Activated CD4-positive, alpha-beta T cell treated with anti-CD3 and anti-CD28 coated beads, Interleukin-2, amount 10 ng/mL, durations not matched to agents 7 days and 5 days (primary cell): ENCODE measurements at places on chromosomes 7 and 10.
A peak's percentile ranks its signal among the peaks of the same experiment; 100 is the strongest.

DNA sequence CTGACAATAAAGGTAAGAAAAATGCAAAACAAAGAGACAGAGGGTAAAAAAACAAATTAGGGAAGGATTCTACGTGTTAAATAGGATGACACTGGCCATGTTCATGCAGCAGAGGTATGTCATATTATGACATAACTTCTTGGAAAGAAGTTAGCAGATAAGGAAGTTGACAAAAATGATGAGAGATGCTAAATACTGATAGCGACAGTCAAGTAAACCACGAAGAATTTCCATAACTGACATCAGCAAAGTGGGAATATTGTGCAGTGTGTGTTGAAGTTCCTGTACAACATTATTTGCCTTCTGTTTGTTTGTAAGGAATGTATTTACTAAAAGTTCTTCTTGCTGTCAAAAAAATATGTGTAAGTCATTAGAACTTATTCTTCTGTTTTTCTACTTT, 29.5 kb downstream of the MDH2 start:
- H3K27me3 ChIP-seq, result peaks cover 2% of the 10 kb centered on the region
- DNase-seq, result no peak
- no peak overlapping the region for H3K4me3 ChIP-seq
- H3K4me1 ChIP-seq, result peaks cover 13% of the 10 kb centered on the region

DNA sequence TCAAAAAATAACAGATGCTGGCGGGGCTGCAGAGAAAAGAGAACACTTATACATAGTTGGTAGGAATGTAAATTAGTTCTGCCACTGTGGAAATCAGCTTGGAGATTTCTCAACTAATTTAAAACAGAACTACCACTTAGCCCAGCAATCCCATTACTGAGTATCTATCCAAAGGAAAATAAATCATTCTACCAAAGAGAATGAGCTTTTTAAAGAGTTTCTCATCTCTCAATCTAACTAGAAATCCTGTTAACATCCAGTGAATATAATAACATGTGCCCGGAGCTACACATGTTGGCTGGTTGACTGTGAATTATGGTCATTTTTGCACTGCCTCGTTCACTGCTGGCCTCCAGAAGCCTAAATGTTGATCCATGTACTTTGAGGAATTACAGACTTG, 39.3 kb downstream of the BET1 start:
- H3K4me3 ChIP-seq, result no peak overlapping the region
- no peaks in the 10 kb centered on the region for H3K4me1 ChIP-seq
- DNase-seq, result no peak

DNA sequence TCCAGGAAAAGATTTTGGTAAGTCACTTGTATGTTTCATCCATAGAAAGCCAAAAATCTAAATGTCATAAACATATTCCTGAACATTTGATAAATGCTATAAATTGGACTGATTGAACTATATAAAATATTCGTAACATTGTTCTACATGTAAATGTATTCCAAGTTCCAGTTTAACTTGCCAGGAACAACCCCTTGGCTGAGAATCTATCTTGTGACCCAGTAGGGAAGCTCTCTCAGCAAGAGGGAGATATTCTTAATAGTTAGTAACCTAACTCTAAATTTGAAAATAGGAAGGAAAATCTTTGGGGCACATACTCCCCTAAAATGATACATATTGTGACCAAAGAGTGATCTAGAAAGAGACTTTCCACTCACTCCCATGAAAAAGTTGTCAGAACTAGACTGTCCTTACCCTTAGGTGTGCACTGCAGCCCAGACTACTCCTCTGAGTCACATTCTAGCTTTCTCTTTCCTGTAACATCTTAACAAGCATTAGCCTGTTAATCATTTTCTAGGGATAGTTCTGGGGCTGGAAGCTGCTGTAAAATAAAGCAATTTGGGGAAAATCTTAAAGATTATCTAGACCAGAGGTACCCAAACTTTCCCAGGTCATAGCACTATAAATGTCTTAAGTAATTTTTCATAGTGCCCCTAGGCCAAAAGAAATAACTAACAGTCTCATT, 73.7 kb upstream of the SKAP2 start:
- DNase-seq, result no peak
- H3K27ac ChIP-seq, result no peak overlapping the region
- H3K27me3 ChIP-seq, result peaks cover 6% of the 10 kb centered on the region
- no peaks in the 10 kb centered on the region for H3K36me3 ChIP-seq
- no peaks in the 10 kb centered on the region for H3K4me1 ChIP-seq

DNA sequence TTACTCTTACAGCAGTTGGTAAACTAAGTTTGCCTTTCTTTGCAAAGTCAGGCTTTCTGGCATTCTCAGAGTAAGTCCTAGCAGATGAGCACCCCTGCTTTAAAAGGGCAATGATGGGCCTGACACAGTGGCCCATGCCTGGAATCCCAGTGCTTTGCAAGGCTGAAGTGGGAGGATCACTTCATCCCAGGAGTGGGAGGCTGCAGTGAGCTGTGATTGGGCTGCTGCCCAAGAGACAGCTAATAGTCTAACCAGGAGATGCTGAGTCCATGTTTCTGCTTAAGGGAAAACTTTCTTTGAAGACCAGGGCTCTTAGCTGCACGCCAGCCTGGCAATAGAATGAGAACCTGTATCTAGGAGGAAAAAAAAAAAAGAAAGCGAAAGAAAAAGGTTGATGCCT, 100.2 kb upstream of the MPP7 start:
- H3K4me3 ChIP-seq, result no peak overlapping the region
- H3K27ac ChIP-seq, result no peak overlapping the region
- DNase-seq, result no peak
- H3K27me3 ChIP-seq, result no peaks in the 10 kb centered on the region

DNA sequence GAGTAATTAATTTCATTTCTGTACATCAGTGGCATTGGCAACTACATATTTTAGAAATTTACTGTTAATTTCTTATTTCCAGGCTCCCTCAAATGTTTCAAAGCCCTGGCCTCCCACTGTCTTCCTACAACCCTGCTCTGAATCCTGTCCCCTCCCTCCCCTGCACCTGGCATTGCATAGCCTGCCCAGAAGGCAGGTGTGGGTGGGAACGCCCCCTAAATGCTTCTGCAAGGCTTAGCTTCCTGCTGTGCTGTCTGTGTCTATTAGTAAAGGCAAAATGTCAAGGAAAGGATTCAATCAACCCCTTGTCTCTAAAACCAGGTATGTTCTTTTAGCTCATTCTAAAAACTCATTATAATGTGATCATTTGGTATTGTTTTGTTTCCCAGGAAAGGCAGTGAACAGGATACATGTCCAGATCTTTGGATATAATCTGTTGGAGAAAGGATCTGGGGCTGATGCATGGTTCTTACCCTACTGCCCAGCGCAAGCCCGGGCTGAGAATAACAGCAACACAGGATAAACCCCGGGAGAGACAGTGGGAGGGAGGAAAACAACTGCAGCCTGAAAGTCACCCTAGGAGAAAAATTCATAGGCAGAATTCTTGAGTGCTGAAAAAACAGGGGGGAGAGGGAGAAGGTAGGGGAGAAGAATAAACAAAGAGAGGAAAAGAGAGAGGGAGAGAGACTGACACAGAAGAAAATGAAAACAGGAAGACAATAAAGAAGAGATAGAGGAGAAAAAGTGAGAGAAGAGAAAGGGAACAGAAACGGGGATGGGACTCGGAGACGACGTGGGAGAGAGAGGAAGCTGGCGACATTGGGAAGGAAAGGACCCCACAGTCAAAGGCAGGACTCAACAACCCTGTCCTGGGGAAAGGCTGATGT, 589 bp downstream of the ZNF488 start:
- no peak for DNase-seq
- H3K27ac ChIP-seq, result peak overlapping the region; percentile 2
- H3K4me1 ChIP-seq, result peaks cover 25% of the 10 kb centered on the region
- H3K27me3 ChIP-seq, result peaks cover 58% of the 10 kb centered on the region
- H3K4me3 ChIP-seq, result peak overlapping the region; percentile 74
- no peaks in the 10 kb centered on the region for H3K36me3 ChIP-seq

DNA sequence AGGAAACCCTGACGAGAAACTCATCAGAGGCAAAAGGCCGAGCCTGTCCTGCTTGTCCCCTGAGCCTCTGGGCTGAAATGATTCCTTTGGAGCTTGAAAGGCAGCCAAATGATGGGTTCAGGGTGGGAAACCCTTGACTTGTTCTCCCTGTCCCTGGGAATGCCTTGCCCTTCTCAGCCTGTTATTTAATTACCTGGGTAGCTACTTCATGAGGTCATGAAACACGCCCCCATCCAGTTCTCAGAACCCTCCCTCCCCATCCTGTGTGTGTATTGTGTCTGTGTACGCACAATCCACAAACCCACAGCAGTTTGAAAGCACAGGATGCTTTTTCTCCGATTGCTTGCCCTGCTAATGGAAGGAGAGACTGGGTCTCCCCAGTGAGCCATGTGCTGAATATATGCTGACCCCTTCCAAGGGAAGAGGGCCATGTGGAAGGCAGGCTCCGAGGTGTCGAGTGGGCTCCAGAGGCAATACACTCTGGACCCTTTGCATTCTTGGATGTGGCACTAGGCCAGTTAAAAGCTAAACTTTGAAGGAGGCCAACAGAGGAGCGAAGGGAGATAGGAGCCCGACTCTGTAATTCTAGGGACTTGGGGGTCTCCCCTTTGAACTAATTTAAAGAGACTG, 10.6 kb downstream of the DUSP5 start:
- peaks cover 84% of the 10 kb centered on the region for H3K36me3 ChIP-seq
- H3K27ac ChIP-seq, result no peak overlapping the region
- DNase-seq, result no peak
- no peak overlapping the region for H3K4me3 ChIP-seq

DNA sequence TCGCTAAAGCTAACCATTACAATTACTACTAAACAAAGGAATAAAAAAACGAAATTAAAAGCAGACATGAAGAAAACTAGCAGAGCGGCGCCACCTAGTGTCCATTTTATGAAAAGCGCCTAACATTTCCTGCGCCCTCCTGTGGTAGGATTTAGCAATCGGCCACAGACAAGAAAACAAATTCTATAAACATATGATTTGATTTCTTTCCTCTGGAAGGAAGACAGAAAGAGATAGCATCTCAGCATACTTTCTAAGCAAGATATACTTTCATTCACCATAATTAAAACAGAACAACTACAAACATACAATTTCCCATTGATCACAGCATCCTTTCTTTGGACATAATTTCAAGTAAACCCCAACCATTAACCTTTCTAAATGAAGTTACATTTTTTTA, 337.7 kb upstream of the NPVF start:
- DNase-seq, result peak; percentile 73
- H3K27ac ChIP-seq, result no peak overlapping the region
- H3K4me3 ChIP-seq, result no peak overlapping the region
- no peaks in the 10 kb centered on the region for H3K36me3 ChIP-seq
- H3K4me1 ChIP-seq, result peaks cover 7% of the 10 kb centered on the region

DNA sequence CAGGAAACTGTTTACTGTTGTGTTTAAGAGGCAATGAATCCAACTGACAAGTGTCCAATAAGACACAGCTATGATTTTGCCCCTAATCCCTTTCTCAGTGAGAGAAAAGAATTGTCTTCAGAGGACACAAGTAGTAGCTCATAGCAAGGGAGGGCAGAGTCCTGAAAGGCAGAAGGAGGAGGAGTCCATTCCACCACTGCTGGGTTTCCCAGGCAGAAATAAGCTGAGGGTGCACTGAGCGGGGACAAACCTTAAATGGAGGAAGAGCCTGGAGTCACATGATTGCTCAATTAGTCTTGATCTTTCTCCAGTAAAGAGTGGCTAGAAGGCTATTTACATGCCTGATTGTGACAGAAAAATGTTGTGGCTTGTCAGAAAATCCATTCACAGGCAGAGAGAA, 573.8 kb downstream of the POM121L12 start:
- DNase-seq, result no peak
- H3K27ac ChIP-seq, result no peak overlapping the region
- H3K36me3 ChIP-seq, result no peaks in the 10 kb centered on the region
- no peak overlapping the region for H3K4me3 ChIP-seq

GRCh38 chr10:88401671-88402347, 181.3 kb downstream of the RNLS start:
- peaks cover 2% of the 10 kb centered on the region for H3K27me3 ChIP-seq
- H3K36me3 ChIP-seq, result peaks cover 7% of the 10 kb centered on the region
- no peak for DNase-seq
- H3K27ac ChIP-seq, result no peak overlapping the region

DNA sequence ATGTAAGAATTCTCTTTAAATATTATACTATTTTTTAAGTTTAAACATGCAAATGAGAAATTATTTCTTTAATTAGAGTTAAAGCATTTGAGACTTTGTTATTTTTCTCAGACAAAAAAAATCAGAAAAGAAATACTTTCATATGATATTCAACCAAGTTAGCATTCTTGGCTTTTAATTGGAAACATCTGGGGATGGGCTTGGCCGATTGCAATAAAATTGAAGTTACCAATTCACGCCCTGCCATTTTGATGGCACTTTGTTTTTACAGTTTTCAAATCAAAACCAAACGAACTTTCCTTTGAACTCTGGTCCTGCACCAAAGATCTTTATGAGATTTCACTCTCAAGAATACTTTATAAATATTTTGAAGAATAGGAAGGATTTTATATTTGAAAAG, 127.7 kb downstream of the ATE1 start:
- H3K4me1 ChIP-seq, result no peaks in the 10 kb centered on the region
- no peak overlapping the region for H3K4me3 ChIP-seq
- H3K27me3 ChIP-seq, result no peaks in the 10 kb centered on the region
- H3K27ac ChIP-seq, result no peak overlapping the region

DNA sequence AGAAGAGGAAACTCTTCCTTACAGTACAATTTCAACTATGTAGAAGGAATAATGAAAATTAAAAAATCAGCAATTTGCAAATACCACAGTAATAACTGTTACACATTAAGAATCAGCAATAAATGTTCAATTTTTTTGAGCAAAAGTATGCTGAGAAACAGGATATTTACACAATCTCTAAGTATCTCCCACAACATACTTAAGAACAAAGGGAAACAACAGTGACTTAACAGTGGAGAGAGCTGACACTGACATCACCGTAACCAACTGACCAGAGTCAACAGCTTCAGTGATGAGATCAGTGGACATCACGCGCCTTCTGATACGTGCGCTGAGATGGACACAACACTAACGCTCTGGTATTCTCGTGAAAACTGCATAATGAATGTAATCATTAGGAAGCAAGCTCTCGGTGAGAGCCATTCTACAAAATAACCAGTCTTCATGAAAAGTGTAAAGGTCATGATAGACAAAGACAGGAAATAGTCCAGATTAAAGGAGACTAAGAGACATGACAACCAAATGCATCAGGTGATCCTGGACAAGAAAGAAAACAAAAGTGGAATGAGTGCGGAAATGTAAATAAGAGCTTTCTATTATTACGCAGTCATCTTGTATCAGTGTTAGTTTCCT, 82.6 kb downstream of the PIP4K2A start:
- no peaks in the 10 kb centered on the region for H3K27me3 ChIP-seq
- DNase-seq, result no peak
- H3K36me3 ChIP-seq, result peaks cover 32% of the 10 kb centered on the region
- H3K27ac ChIP-seq, result peak overlapping the region; percentile 93

- H3K4me1 ChIP-seq, result peaks cover 2% of the 10 kb centered on the region
- no peak overlapping the region for H3K4me3 ChIP-seq
- H3K27ac ChIP-seq, result no peak overlapping the region
- H3K27me3 ChIP-seq, result no peaks in the 10 kb centered on the region
Observed at GRCh38 chr10:92203919-92204623, 86.8 kb downstream of the CPEB3 start.

GRCh38 chr10:112708461-112708860, 241.6 kb upstream of the TCF7L2 start:
- H3K4me1 ChIP-seq, result peaks cover 7% of the 10 kb centered on the region
- peaks cover 1% of the 10 kb centered on the region for H3K36me3 ChIP-seq
- no peak overlapping the region for H3K4me3 ChIP-seq
- H3K27ac ChIP-seq, result no peak overlapping the region

- no peak overlapping the region for H3K27ac ChIP-seq
- H3K27me3 ChIP-seq, result peaks cover 7% of the 10 kb centered on the region
- DNase-seq, result no peak
- H3K4me1 ChIP-seq, result no peaks in the 10 kb centered on the region
- no peaks in the 10 kb centered on the region for H3K36me3 ChIP-seq
Observed at GRCh38 chr7:25014756-25015155, 34.8 kb upstream of the OSBPL3 start.

GRCh38 chr7:7190142-7190541, 7.8 kb downstream of the C1GALT1 start:
- no peaks in the 10 kb centered on the region for H3K27me3 ChIP-seq
- peaks cover 53% of the 10 kb centered on the region for H3K36me3 ChIP-seq
- H3K27ac ChIP-seq, result no peak overlapping the region
- peaks cover 41% of the 10 kb centered on the region for H3K4me1 ChIP-seq
